ENCODE measurements at places on chromosomes 12 and 14.

GRCh38 chr12:6335451-6336078, 6.3 kb downstream of the TNFRSF1A start:
- peak; percentile 81 for DNase-seq

DNA sequence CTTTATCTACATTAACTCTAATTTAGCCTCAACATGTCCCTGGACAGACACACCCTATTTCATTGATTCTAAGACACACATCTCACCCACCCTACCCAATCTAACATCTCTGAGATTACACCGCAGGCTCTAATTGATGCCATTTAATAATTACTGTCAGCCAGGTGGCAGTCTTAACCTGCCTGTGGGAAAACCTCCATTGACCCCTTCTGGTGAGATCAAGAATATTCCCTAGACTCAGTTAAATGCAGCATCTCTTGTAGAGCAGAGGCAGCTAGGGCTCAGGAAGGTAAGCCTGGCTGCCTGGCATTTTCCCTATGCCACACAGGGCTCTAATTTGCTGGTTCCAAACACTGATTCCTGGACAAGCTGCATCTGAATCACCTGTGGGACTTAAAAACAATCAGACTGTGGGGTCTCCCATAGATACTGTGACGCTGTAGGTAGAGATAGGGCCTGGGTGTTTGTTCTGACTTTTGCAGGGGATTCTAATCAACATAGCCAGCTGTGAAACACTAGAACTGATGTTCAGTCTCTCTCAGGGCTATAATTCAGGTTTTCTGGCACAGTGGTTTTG, 14.3 kb downstream of the MCRS1 start:
- DNase-seq = no peak

DNA sequence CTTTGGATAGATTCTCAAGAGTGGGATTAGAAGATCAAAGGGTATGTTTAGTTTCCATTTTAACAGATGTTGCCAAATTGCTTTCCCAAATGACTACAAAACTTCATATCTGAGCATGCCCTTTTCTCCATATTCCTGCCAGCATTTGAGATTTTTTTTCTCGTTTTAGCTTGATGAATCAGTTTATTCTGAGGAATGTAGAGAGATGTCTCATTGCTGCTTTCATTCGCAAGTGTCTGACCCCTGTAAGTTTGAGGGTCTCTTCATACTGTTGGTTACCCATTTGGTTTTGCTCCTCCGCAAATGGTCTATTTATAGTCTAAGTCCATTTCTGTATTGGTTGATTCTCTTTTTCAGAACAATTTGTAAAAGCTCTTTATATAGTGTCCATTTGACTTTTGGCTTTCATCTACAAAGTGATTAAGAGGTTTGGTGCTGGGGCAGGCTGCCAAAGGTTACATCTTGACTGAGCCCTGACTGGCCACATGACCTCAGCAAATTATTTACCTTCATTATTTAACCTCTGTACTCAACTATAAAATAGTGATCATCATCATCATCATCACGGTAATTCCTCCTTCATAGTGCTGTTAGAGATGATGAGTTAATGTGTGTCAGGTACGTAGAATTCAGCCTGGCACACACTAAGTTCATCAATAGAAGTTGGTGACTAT, 33.6 kb downstream of the HCAR2 start:
- DNase-seq = no peak

DNA sequence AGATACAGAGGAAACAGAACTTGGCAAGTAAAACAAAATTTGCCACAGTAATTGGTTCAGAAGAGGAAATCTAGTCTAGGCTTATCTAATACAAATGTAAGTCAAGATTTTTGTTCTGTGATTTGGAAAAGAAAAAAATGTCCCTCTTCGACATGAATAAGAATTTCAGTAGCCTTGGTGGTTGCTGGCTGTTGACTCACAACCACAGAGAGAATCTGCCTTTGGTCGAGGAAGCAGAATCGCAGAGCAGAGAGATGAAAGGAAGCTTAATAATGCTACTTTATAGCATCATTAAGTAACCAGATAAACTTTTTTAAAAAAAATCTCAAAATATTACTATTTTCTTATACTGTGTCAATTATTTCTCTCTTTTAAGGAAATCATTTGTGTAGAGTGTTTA, 1096.6 kb downstream of the FLRT2 start:
- no peak for DNase-seq

GRCh38 chr12:53991077-53991460, 6.1 kb downstream of the HOXC10 start:
- no peak for DNase-seq

GRCh38 chr12:3436461-3437065, 54.4 kb upstream of the PRMT8 start:
- no peak for DNase-seq

- DNase-seq = no peak
Observed at GRCh38 chr12:44537354-44537753, 338.8 kb downstream of the NELL2 start.

GRCh38 chr14:96071561-96071960, 32.4 kb downstream of the C14orf132 start:
- DNase-seq = no peak
